ENCODE measurements at places on chromosomes 11 and 22.

- DNase-seq = no peak
Measured at GRCh38 chr22:37167981-37168647, 18.4 kb upstream of the IL2RB start.

GRCh38 chr11:129840236-129840635 is 24.6 kb downstream of the TMEM45B start:
- DNase-seq = no peak

GRCh38 chr11:34773211-34773610 is 143.0 kb downstream of the APIP start:
- DNase-seq = no peak

DNA sequence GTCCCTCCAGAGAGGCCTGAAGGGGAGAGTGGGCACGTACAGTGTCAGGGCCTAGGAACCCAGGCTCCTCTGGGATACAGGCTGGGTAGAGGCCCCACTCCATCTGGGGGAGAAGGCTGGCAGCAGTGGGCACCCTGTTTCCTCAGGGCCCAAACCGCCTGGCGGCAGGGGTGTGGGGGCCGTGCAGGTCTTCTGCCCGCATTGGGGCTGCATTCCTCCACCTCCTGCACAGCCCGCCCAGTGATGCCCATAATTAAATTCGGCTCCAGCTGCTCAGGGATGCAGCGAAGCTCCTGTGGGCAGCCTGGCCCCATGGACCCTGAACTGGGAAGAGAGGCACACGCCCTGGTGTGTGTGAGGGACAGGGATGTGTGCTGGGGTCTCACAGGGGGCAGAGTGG is 35.4 kb downstream of the KCNQ1OT1 start:
- DNase-seq = no peak

GRCh38 chr11:22566293-22566692 is 59.3 kb downstream of the FANCF start:
- no peak for DNase-seq

GRCh38 chr11:122421702-122422101 is 233.8 kb upstream of the UBASH3B start:
- no peak for DNase-seq

GRCh38 chr11:78973876-78974275 is 399.2 kb upstream of the NARS2 start:
- no peak for DNase-seq

GRCh38 chr11:70141486-70142220 is 61.4 kb upstream of the FADD start:
- no peak for DNase-seq

- no peak for DNase-seq
Measured at GRCh38 chr22:24938741-24939341, 7.7 kb downstream of the LHFPL7 start.

GRCh38 chr11:131671734-131672133 is 301.3 kb downstream of the NTM start:
- no peak for DNase-seq

DNA sequence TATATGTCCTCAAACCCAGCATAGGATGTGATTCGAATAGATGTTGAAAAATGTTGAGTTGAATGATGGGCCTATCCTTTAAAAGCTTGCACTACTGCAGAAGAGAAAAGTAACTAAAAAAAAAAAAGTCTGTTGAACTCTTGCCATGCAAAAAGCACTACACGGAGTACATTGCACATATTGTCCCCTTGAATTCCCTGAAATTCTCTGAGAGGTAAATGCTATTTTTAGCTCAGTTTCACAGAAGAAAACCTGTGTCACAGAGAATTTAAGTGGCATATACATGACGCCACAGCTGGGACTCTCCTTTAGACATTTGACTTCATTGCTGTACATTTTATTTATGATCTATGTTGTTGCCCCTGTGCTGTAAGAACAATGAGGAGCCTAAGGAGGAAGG is 583.8 kb downstream of the SOX6 start:
- no peak for DNase-seq

- no peak for DNase-seq
Measured at GRCh38 chr22:47816863-47817210, 1054.4 kb downstream of the TBC1D22A start.

GRCh38 chr11:47143322-47143721 is 33.4 kb downstream of the ARFGAP2 start:
- DNase-seq = no peak

- DNase-seq = no peak
Measured at GRCh38 chr22:49961005-49961600, 531 bp downstream of the PIM3 start.

DNA sequence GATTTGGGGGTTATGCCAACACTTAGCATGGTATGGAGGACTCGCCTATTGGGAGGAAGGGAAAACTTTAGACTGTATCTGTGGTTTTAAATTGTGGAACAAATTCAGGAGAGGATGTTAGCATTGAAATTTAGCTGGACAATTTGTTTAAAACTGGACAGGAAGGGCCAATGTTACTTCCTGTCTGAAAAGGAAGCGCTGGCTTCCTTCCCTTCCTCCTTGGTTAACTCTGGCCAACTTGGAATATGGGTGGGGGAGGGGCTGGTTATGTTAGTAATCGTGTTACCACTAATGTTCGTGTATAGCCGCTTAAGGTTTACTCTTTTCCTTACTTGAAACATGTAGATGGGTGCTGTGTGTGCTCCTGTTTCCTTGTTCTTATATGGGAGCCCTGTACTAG is 13.9 kb downstream of the CTNND1 start:
- DNase-seq = no peak

GRCh38 chr11:102807921-102808320 is 10.0 kb upstream of the MMP1 start:
- no peak for DNase-seq

DNA sequence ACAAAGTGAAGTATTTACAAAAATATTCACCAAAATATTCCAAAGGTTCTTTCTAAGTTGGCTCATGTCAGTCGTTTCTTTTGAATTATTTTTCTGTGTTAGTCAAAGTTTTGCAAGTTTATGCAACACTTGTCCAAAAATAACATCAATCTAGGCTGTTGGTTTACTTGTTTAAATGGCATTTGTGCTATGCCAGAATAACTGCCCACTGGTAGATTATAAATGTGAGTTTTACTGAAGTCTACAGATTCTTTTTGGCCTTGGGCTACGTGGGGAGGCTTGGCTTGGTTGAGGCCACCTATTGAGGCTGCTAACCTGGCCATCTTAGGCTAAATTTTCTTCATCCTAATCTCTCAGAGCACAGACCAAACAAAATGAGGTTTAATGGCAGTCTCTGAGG is 1091.9 kb upstream of the RAG2 start:
- no peak for DNase-seq

- DNase-seq = no peak
Measured at GRCh38 chr11:32023370-32024305, 67.2 kb upstream of the RCN1 start.

GRCh38 chr11:36729825-36730224 is 131.8 kb upstream of the RAG2 start:
- no peak for DNase-seq

DNA sequence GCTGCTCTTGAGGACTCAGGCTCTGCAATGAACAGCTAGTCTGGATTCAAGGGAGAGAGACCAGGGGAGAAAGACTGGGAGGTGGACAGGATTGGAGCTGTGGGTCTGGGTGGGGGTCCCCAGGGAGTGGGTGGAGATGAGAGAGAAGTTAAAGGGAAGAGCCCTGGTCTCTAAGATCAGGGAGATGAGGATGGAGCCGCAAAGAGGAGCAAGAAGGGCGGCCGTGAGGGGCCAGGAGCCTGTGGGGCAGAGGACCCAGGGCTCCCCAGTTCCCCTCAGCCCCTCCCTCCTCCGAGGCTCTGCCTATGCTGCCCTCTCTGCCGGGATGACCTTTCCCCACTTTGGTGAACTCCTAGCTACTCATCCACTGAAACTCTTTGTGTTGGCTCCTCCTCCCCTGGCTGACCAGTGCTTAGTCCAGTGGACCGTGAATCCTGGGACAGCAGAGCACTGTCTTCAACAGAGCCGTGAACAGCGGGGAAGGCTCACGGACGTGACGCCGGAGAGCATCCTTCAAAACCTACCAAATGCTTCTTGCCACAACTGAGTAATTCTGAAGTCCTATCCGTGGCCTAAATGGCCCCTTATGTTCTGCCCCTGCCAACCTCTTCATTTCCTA is 16.4 kb upstream of the RFPL3 start:
- no peak for DNase-seq

- DNase-seq = no peak
Measured at GRCh38 chr22:44166498-44167276, 14.0 kb upstream of the PARVG start.

- DNase-seq = no peak
Measured at GRCh38 chr22:28187612-28188011, 268.6 kb upstream of the PITPNB start.

DNA sequence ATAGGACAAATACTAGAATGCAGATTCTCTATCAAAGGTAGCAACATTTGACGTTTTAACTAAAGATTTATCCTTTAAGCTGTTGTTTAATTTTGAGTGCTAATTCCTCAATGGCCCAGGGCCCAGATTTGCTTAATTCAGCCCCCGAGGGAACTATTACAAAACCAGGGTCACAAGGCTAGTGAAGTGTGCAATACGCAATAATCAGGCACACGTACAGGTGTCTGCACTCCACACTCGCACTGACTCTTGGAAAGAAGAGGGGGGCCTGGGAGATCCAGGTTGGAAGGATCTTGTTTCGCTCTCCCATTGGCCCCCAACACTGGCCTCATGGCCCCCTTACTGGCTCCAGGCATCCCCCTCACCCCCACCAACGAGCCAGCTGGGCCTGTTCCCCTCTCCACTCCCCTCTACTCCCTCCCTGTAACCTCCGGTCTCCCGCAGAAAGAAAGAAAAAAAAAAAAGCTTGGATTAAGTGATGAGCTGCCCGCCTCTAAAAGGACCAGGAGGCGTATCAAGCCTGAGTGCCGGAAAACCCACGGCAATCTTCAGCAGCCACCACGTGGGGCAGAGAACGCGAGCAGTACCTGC is 2.2 kb upstream of the KIRREL3 start:
- DNase-seq = no peak

- no peak for DNase-seq
Measured at GRCh38 chr22:48054596-48054995, 1292.1 kb downstream of the TBC1D22A start.

- no peak for DNase-seq
Measured at GRCh38 chr11:63997104-63997700, 11.0 kb downstream of the OTUB1 start.

GRCh38 chr11:10291801-10292638 is 2.0 kb downstream of the SBF2 start:
- DNase-seq = no peak

GRCh38 chr11:133531458-133531857 is 843 bp downstream of the OPCML start:
- DNase-seq = no peak

DNA sequence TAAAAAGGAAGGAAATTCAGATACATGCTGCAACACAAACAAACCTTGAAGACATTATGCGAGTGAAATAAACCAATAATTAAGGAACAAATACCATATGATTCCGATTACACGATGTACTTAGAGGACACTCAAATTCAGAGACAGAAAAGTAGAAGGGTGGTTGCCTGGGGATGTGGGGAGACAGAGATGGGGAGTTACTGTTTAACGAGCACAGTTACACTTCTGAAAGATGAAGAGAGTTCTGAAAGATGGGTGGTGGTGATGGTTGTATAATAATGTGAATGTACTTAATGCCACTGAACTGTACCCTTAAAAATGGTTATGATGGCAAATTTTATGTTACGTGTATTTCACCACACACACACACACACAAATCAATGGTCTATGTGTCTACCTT is 14.7 kb downstream of the ZBTB44 start:
- DNase-seq = no peak

- peak; percentile 43 for DNase-seq
Measured at GRCh38 chr11:66388780-66389386, 17.3 kb upstream of the SLC29A2 start.

All from stimulated activated CD4-positive, alpha-beta T cell treated with anti-CD3 and anti-CD28 coated beads, Interleukin-1b, Interleukin-23, amount 100 ng/mL, for 1 hour (primary cell).